ENCODE measurements at places on chromosomes 4 and X.

DNA sequence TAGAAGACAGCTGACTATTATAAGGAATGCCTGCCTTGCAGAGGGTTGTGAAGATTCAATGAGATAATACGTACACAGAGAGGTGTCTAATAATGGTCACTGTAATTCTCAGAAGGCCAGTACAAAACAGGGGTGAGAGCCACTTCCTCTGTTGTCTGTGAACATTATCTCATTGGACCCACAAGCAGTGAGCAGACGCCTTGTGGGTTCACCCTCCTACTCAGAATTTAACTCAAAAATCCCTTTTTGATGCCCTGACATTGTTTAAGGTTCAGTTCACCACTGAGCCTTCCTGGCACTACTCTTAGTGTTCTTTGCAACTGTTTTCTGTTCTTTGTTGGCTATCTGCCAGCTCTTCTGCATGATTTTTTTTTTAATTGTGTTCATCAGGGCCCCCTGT, 467.4 kb downstream of the BCOR start:
- no peak for DNase-seq

DNA sequence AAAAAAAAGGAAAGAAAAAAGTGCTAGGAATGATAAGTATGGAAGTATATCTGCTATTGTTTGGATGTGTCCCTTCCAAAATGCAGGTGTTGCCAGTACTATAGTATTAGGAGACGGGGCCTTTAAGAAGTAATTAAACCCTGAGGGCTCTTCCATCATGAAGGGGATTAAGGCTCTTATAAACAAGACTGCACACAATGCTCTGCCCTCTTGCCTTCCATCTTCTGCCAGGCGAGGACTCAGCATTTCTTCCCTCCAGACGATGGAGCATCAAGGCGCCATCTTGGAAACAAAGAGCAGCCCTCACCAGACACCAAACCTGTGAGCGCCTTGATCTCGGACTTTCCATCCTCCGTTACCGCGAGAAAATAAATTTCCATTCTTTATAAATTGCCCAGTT, 120.1 kb upstream of the GPM6A start:
- DNase-seq: no peak

GRCh38 chrX:153647461-153648357, 706 bp downstream of the DUSP9 start:
- no peak for DNase-seq

GRCh38 chr4:36081185-36081584, 163.1 kb downstream of the ARAP2 start:
- no peak for DNase-seq

GRCh38 chr4:98828801-98829200, 100.1 kb downstream of the EIF4E start:
- no peak for DNase-seq

DNA sequence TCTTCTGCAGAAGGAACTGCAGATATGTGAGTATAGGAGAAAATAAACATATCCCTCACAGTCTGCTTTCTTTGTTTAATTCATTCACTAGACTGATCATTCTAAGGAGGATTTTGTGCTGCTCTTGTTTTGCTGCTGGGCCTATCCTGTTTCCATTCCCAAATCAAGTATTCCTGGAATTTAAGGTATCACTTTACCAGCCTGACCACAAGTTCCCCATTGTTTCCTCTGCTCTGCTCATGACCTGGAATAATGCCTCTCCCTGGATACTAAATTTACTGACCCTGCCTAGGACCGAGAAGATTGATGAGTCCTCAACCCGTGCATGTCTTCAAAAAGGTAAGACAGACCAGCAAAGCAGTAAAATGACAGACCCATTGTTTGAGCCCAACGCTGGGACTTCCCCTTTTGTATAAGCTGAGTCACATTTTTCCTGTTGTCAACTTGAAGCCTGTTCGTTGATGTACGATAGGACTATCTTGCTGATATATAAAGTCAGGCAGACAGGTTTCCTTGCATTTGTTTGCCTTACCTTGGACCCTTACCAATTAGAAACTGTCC, 85.5 kb upstream of the TET2 start:
- DNase-seq: no peak

DNA sequence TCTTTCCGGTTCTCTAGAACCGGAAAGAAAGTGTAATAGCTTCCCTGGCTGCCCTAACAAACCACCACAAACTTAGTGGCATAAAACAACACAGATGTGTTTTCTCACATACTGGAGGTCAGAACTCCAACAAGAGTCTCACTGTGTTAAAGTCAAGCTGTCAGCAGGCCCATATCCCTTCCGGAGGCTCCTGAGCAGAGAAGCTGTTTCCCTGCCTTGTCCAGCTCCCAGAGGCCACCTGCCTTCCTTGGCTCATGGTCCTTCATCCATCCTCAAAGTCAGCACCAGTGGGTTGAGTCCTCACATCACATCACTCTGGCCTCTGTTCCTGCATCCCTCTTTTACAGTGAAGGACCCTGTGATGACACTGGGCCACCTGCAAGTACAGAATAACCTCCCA, 49.8 kb upstream of the HMX1 start:
- DNase-seq: no peak

DNA sequence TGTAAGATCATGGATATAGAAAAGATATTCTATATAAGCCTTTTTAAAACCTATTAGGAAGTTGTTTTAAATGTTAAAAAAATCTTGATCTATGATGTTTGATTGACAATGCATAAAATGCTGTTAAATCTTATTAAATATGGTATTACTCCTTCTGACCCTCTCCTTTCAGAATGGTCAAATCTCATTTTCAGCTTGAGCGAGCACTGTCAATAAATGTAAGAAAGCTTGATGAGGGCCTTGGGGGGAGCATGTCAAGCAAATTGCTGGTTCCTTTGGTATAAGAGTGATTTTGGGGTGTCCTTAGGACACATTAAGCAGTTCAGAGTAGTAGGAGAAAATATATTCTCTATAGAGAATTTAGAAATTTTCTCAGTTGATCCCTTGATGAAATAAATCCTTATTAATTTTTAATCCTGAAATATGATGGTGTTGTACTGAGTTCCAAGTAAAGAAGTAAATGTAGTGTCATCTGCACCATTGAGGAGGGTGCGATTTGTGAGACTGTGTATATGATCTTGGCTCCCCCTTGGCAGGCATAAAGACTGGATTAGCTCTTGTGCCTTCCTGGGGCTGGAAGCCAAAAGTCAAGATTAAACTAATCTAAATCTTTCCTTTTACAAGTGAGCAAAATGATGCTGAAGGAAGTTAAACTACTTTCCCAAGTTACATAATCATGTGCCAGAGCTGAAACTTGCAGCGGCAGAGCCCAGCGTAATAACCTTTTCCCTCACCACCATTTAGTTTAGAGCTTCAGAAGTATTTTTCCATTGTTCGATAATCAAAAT, 82.6 kb upstream of the ANK2 start:
- no peak for DNase-seq

- DNase-seq: no peak
Measured at GRCh38 chr4:4990857-4991540, 28.3 kb downstream of the CYTL1 start.

- no peak for DNase-seq
Measured at GRCh38 chr4:89213382-89213701, 94.3 kb downstream of the GPRIN3 start.

- peak; percentile 2 for DNase-seq
Measured at GRCh38 chr4:26141911-26142638, 178.7 kb upstream of the RBPJ start.

- no peak for DNase-seq
Measured at GRCh38 chr4:168831585-168831918, 178.5 kb downstream of the CBR4 start.

DNA sequence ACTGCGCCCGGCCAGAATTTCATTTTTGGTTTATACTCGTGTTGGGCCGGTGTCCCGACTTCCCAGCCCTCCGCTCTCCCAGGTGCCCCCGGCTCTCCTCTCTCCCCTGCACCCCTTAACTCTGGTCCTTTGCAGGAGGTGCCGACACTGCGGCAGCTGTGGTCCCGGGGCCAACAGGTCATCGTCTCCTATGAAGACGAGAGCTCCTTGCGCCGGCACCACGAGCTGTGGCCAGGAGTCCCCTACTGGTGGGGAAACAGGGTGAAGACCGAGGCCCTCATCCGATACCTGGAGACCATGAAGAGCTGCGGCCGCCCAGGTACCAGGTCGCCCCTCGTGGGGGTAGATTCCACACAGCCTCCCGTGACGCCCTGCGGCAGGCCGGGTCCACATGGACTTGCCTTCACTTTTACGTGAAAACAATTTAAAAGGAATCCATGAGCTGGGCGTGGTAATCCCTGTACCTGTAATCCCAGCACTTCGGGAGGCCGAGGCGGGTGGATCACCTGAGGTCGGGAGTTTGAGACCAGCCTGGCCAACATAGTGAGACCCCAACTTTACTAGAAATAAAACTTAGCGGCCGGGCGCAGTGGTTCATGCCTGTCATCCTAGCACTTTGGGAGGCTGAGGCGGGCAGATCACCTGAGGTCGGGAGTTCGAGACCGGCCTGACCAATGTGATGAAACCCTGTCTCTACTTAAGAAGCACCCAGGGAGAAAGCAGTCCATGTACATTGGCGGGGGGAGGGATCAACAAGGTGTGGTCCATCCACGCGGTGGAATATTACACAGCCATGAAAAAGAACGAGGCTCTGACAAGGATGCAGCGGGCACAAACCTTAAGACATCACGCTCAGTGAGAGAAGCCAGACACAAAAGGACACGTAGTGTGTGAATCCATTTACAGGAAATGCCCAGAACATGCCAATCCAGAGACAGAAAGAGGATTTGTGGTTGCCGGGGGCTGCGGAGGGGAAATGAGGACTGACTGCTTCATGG, 12.0 kb downstream of the PLCXD1 start:
- DNase-seq: no peak

DNA sequence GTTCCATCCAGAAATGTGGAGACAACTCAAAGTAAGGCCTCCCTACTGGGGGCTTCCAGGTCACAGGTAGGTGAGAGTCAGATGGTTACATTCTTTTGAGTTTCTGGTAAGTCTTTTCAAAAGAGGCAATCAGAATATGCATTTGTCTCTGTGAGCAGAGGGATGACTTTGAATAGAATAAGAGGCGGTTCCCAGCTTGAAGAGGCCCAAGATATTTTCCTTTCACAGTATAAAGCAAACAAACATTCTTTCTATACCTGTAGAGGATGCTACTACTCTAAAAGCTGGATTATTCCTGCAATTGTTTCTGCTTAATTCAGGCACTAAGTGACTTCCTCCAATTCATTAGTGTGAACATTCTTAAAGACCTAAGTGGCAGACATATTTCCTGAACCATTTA, 44.4 kb downstream of the DIAPH2 start:
- no peak for DNase-seq

DNA sequence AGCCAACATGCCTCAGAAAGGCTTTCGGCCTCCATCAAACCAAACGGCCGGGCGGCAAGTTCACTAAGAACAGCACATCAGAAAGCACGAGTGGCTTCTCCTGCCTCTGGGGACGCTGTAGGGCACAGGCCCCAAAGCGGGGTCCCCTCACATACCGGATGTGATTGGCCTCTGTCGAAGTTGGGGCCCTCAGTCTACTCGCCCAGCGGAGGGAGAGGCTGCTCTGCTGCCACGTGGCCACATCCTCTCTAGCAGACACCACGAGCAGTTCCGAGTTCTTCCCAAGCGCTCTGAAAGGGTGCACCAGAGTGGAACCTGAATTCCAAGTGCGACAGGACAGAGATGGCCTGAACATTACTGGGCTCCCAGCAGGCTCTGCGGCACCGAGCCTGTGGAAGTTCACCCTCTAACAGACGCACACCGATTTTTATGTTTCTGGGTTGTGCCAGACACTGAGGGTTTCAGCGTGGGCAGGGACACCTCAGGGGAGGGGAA, 21.1 kb downstream of the NOP14 start:
- no peak for DNase-seq

DNA sequence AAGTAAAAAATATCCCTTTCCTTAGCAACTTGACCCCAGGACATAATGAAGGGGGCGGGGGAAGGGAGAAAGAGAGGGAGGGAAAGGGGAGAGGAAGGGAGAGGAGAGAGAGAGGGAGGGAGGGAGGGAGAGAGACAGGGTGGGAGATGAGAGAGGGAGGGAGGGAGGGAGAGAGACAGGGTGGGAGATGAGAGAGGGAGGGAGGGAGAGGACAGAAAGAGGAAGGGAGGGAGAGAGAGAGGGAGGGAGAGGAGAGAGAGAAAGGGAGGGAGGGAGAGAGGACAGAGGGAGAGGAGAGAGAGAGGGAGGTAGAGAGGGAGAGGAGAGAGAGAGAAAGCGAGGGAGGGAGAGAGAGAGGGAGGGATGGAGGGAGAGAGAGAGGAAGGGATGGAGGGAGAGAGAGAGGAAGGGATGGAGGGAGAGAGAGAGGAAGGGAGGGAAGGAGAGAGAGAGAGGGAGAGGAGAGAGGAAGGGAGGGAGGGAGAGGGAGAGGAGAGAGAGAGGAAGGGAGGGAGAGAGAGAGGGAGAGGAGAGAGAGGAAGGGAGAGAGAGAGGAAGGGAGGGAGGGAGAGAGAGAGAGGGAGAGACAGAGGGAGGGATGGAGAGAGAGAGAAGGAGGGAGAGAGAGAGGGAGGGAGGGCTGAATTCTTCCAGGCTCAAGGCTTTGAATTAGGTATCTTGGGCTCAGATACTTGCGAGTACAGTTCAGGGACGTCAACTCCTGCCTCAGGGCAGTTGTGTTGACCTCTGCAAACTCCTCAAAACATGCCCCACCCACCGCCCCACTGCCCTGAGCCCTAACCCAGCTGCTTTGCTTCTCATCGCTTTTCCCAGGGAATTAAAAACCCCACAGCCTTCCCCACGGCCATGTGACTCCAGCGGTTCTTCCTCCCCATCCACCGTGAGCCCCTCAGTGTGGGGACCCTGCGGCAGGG, 40.0 kb upstream of the ADRA2C start:
- no peak for DNase-seq

DNA sequence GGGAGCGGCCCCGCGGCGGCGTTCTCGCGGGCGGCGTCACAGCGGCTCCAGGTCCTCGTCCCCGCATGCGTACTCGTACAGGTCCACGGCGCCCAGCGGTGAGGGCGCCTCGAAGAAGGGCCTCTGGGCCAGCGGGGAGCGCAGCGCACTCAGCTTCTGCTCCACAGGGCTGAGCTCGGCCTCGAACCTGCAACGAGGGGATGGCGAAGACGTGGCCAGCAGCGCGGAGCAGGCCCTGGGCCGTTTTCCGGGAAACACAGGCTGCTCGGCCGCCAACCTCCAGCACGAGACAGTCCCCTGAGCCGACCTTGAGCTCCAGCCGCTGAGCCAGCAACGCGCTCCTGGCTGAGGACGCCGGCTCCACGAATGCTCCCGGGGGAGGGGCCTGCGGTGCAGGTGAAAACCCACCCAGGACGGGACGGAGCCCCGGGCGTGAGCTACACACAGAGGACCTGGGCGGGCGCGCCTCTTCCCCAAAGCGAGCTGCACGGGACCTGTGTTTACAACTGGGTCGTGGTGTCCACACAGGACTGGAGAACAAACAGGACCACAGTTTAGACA, 15.8 kb upstream of the GTPBP6 start:
- DNase-seq: no peak

DNA sequence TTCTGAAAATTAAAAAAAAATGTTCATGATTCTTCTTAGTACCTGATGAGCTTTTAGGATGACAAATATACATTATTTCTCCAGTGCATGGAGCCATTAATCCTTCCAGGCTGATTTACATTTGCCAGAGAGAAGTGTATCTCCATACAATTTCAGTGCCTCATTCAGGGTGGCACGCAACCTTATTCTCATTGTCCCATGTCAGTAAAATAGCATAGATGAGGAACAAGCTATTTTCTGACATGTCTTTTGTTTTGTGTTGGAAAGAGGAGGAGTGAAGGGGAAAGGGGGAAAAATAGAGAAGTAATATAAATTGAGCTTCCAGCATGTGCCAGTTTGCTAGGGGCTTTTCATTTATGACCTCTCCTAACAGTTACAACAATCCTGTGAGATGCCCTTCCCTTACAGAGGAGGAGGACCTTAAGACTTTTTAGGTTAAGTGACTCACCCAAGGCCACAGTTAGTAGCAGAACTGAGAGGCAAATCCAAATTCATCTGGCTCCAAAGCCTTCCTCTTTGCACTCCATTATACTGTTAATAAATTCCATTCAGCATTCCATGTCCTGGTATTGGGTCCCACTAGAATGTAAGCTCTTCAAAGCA, 274.8 kb upstream of the GPC4 start:
- DNase-seq: no peak
